Prostate gland (tissue), 2 donors: ENCODE measurements at places on chromosomes 13 and 19. TPM values are rescaled to one million over a fixed set of nuclear protein-coding genes. Genes with fewer than 3 reads are reported as not detected.
A peak's percentile ranks its signal among the peaks of the same experiment; 100 is the strongest.

Gene SIX5
- 37.5 TPM for total RNA-seq

DNA sequence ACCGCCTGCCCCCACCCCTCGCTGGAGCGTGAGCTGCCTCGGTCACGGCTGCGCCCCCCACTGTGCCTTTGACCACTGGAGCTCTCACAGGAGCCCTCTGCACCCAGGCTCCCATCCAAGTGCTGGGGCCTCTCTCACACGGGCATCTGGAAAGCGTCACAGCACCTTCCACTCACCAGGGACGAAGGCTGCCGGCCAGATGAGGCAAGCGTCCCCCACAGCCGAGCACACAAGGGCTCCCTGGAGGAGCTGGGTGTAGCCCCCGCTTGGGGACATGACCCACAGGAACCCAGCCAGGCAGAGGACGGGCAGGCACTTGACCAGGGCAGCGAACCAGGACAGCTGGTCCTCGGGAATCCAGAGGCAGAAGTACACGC, 560 bp downstream of the TMEM86B start:
- no peak for DNase-seq

DNA sequence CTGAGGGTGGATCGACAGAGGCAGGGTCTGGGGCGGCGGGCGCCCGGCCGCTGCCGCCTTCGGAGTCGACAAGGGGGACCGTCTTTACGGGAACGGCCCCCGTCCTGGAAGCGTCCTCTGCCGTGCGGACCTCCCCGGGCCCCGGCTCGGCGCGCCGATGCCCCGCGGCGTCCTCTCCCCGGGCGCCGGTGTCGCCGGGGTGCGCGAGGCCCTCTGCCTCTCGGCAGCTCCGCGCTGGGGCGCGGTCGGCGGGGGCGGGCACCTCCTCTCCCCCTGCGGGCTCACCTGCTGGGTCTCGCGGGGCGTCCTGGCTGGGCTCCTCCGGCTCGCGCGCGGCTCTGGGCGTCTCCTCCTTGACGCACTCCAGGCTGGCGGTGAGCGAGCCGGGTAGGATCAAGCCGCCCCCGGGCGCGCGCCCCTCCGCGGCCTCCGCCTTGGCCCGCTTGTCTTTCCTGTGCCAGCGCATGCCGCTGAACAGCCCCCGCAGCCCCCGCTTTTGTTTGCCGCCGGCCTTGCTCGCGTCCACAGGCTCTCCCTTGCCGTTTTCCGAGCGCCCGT, 1.5 kb downstream of the AMER2 start:
- DNase-seq: no peak

Gene PSG7
- total RNA-seq: not detected

DNA sequence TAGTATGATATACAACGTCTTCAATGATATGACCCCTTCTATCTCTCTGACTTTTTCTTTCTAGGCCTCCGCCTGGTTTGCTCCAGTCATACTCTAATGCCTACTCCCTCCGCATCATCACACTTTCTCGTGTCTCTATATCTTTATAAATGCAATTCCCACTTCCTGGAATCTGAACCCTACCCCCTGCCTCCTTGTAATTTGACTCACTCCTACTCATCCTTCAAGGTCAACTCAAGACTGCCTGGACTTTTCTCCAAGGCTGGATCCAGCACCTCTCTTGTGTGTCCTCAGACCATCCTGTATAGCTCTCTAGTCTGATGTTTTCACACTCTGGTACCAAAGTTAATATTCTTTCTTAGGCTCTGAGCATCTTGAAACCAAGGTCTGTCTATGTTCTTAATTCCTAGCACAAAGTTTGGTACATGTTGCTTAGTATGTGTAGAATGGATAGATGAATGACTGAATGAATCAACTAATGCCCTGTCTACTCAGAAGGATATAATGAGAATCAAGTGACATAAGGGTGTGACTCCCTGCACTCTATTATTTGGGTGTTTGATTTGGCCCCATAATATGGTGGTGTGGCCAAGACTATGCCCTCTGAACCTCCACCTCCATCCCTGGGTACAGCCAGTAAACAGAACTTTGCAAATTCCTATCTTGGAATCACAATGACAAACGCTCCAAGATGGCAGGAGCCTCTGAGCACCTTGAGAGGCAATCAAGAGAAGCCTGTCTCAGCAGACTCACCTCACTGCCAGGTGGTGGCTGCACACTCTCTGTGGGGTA, 74.3 kb upstream of the SERP2 start:
- no peak for DNase-seq

- DNase-seq: no peak
Observed at GRCh38 chr19:49669516-49669915, 3.8 kb downstream of the BCL2L12 start.

Gene FCGBP
- 42.4 TPM for total RNA-seq

Gene ZNF865
- total RNA-seq: 18.4 TPM

DNA sequence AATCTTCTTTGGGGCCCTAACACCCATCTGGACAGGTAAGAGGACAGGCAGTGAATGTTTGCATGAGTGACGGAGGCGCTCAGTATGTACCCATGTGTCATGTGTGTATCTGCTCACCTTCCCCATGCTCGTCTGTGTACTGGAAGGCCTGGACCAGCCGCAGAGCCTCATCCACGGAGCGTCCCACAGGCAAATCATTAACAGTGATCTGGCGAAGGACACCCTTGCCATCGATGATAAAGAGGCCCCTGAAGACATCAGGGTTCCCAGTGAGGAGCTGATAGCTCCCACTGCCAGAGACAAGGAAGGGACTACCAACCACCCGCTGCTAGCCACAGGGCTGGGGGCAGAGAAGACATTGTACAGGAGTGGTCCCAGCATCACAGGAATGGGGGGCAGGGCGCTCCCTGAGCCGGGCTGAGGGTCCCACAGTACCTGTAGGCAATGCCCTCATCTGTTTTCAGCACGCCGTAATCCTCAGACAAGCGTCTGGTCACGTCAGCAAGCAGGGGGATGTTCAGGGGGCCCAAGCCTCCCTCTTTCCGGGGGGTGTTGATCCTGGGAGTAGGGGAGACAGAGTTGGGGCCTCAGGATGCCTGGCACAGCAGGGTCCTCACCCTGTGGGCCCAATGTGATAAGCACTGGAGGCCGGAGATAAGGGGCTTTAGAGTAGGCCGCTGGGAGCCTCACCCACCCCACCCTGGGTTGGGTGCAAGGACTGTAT, 1.7 kb downstream of the PRDX2 start:
- DNase-seq: no peak

Gene ACP7
- total RNA-seq: 0.80 TPM

Gene ZNF557
- total RNA-seq: 14.7 TPM

- DNase-seq: no peak
Observed at GRCh38 chr19:13244920-13245319, 94.7 kb downstream of the IER2 start.

Gene CYP4F2
- total RNA-seq: 16.4 TPM

- DNase-seq: peak; percentile 14
Observed at GRCh38 chr13:34671137-34671536, 270.9 kb upstream of the NBEA start.

DNA sequence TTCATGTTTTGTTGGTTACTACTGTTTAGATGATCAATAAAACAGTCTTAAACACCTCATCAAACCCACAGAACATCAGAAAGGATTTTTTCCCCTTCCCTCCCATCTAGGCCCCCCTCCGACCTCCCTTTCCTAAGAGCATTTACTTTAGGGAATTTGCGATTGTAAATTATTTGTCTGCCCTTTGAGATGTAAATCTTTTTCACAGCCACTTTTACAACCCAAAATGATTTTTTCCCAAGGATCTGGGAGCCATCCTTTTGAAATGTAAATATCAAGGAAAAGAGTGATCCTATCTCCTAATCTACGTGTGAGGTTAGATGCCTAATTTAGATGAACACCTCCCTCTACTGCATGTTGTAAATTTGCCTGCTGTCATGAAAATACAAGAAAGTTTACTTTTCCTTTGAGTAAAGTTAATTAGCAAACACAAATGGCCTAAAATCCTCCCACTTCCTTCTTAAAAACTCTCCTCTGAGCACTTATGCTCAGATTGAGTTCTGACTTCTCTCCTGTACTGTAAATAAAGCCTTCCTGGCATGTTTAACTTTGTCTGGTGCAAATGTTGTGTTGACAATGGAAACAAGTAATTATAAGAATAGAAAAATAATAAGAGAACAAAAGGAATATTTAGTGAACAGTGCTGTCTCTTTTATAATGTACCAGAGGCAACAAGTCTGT, 1646.9 kb upstream of the SPRY2 start:
- no peak for DNase-seq

Gene LILRB1
- 1.2 TPM for total RNA-seq

Gene PEX11G
- 13.1 TPM for total RNA-seq

DNA sequence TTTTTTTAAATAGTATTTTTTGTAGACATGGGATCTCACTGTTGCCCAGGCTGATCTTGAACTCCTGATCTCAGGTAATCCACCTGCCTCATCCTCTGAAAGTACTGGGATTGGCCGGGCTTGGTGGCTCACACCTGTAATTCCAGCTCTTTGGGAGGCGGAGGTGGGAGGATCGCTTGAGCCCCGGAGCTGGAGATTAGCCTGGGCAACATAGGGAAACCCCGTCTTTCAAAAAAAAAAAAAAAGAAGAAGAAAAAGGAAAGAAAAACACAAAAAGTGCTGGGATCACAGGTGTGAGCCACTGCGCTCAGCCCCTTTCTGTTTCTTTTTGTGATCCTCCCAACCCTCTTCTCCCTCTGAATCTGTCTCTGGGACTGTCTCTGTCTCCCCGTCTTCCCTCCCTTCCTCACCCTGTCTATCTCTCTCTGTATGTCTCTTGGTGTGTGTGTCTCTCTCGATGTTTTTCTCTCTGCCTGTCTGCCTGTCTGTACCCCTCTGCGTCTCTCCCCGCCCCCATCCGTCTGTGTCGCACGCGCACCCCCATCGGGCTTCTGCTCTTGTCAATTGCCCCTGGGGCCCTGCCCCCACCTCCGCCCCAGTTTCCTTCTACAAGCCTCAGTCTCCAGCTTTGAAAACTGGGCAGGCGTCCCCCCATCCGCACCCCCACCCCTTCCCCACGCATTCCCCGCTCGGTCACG, 540 bp upstream of the ZFP36 start:
- DNase-seq: peak; percentile 81

GRCh38 chr19:55679343-55680257, 4.6 kb downstream of the EPN1 start:
- DNase-seq: no peak

Gene CRX
- 0.34 TPM for total RNA-seq

Gene SULT2A1
- total RNA-seq: not detected

DNA sequence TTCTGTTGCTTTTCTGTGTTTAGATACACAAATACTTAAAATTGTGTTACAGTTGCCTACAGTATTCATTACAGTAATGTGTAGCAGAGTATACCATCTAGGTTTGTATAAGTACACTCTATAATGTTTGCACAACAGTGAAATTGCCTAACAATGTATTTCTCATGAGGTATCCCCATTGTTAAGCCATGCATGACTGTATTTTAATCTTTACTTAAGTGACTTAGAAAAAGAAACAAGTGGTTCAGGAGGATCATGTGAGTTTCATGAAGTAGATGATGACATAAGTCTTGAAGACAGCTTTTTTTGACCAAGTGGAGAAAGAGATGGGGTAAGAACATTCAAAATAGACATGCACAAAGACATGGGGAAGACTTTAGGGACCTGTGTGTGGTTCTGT, 8.4 kb upstream of the KCTD4 start:
- DNase-seq: no peak

GRCh38 chr19:53881482-53882390, at the start of gene PRKCG:
TSS of gene PRKCG (plus strand) at chr19:53882197. CDS start at chr19:53882495, 298 bp downstream.
- DNase-seq: no peak

DNA sequence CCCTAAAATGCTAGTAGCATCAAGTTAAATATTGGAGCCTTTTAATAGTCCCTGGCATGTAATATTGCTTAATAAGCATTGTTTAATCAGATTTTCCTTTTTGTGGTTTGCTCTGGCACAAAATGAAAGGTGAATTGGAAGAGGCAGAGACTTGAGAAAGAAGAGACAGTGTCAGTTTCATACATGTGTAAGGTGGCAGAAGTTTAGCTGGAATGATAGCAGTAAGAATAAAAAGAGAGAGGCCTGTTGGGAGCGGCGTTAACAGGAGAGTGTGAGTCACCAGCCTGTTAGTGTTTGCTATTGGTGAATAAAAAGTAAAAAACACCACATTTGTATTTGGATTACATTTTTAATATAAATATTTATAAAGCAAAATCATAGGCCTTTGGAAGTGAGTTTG, 145.3 kb downstream of the PDS5B start:
- peak; percentile 21 for DNase-seq

GRCh38 chr13:43698758-43699157, 88.0 kb downstream of the ENOX1 start:
- no peak for DNase-seq

Gene RGS9BP
- total RNA-seq: 2.7 TPM

Gene KIR3DL1
- not detected for total RNA-seq

DNA sequence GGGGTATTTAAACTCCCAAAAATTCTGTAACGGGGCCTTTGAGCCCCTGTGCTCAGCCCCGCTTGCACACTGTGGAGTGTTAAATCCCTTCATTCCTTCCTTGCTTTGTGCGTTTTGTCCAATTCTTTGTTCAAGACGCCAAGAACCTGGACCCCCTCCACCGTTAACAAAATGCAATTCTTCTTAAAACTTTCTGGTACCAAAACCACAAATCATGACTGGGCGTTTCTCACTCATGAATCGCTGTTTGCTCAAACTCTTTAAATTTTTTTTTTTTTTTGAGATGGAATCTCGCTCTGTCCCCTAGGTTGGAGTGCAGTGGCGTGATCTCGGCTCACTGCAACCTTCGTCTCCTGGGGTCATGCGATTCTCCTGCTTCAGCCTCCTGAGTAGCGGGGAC, 881 bp downstream of the ZNF20 start:
- no peak for DNase-seq

Gene PTH2
- not detected for total RNA-seq

DNA sequence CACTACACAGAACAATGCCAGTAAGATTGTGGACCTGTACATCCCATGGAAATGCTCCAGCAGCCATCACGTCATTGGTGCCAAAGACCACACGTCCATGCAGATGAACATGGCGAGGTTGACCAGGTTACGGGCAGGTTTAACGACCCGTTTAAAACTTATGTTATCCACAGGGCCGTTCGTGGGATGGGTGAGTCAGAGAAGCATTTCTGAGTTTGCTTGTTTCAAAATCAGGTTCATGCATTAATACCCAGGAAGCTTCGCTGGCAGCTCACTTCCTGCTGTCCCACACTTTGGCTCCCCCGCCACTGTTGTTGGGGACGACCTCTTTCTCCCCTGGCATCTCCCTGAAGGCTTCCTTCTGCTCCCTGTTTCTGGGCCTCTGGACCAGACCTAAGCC, 194.1 kb downstream of the USP12 start:
- no peak for DNase-seq

GRCh38 chr19:12035220-12036172, at the start of gene ZNF433:
TSS of gene ZNF433 (minus strand) at chr19:12035679. CDS start at chr19:12035539, 140 bp downstream.
- peak; percentile 99 for DNase-seq

DNA sequence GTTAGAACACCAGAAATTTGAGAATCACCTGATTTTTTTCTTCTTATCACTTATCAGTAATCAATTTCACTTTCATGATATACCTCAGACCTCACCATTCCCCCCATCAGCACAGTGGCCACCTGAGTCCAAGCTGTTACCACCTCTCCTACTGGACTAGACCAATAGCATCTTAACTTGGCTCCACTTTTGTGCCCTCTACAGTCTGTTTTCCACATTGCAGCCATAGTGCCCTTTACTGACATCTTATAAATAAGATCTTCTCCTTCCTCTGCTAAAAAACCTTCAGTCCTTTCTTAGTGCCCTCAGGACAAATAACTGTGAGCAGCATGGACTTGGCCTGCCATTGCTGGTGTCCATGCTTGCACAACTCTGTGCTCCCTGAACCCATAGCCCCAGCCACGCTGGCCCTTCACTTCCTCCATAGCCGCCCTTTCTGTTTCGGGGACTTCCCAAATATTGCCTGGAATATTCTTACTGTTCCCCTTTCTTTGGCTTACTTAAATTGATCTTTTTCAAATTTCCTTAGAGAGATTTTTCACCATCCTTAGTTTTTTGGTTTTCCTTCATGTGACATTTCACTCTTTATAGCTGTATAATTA, 380.8 kb downstream of the LMO7 start:
- DNase-seq: no peak

Gene CGB3
- total RNA-seq: not detected
